Activated T-helper 1 cell treated with anti-CD3 and anti-CD28 coated beads, Interleukin-12 subunit alpha, Interleukin-12 subunit beta, Interleukin-2, Interleukin-4 antibody, amounts not matched to agents 30 ng/mL and 10 ng/mL and 1 ng/mL, durations not matched to agents 14 hours and 24 hours and 36 hours (primary cell): ENCODE measurements at places on chromosomes 7 and 10. TPM values are rescaled to one million over a fixed set of nuclear protein-coding genes. Genes with fewer than 3 reads are reported as not detected.

DOCK4 gene
- total RNA-seq, result 0.31 and 0.37 TPM in 2 replicates

ITPRID1 gene
- total RNA-seq, result not detected in 2 replicates

STAG3 gene
- total RNA-seq, result 25.0 and 30.6 TPM in 2 replicates

PPP1R17 gene
- not detected in 2 replicates for total RNA-seq

LIPA gene
- 5.3 and 6.2 TPM in 2 replicates for total RNA-seq
